Activated naive CD8-positive, alpha-beta T cell treated with anti-CD3 and anti-CD28 coated beads, Interleukin-2, amount 50 U/mL, for 24 hours (primary cell): ENCODE measurements at places on chromosomes 4 and X.

DNA sequence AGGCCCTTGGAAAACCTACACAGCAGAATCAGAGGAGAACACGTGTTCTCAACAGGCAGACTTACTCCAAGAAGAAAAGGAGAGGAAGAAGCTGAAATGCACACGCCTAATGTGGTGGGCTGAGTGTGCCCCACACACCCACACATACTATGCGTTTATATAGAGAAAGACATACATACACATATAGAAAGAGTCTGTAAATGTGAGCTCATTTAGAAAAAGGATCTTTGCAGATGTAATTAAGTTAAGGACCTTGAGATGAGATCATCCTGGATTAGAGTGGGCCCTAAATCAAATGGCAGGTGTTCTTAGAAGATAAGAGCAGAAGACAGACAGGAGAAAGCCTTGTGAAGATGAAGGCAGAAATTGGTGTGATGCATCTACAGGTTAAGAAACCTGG is 87.2 kb upstream of the KLF3 start:
- no peak for DNase-seq

GRCh38 chrX:154063234-154063633 is 34.3 kb downstream of the MECP2 start:
- no peak for DNase-seq

DNA sequence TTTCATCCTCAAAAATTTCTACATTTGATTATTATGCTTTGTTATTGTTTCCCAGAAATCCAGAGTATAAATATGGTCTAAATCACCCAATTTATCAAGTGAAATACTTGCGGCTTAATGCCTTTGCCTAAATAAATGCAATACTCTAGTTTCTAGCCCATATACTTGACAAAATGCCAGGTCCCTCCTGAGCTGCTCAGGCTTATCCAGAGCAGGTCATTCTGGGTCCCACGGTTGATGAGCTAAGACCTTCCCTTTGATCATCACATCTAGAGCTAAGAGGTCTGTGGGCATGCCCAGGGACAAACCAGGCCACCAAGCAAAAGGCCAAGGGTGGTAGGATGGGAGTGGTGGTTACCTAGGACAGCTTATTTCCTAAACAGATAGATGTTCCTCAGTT is 180.1 kb downstream of the SMIM20 start:
- DNase-seq, result no peak

DNA sequence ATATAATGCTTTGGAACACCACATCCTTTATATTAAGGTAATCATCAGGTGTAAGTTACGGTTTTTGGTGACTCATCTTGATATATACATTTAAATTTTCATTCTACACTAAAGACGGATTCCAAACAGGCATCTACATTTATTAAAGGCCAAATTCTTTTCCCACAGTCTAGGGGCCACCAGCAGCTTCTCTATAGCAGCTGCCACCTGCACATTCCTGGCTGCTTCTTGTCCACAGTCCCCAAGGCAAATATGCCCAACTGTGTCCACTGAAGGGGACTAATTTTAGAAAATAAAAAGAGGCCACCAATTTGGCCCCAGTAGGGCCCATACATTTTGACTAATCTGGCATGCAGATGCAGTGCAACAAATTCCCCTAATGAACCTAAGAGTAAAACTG is 96.6 kb downstream of the EFHC2 start:
- DNase-seq, result no peak
